Spleen (tissue), 13 donors: ENCODE measurements at places on chromosomes 5 and 9. TPM values are rescaled to one million over a fixed set of nuclear protein-coding genes. Genes with fewer than 3 reads are reported as not detected.

BTNL3 gene
- total RNA-seq, result 2.0 TPM

- H3K4me1 ChIP-seq, result no peaks in the 10 kb centered on the region
- DNase-seq, result no peak
- H3K27me3 ChIP-seq, result no peaks in the 10 kb centered on the region
- peaks cover 32% of the 10 kb centered on the region for H3K36me3 ChIP-seq
- no peak overlapping the region for H3K27ac ChIP-seq
Observed at GRCh38 chr5:88743231-88743834, 139.7 kb downstream of the MEF2C start.

GRCh38 chr5:164941132-164941531, 1435.7 kb downstream of the MAT2B start:
- no peaks in the 10 kb centered on the region for H3K27me3 ChIP-seq
- no peak overlapping the region for H3K27ac ChIP-seq
- H3K4me1 ChIP-seq, result no peaks in the 10 kb centered on the region
- H3K4me3 ChIP-seq, result no peak overlapping the region
- DNase-seq, result no peak

DNA sequence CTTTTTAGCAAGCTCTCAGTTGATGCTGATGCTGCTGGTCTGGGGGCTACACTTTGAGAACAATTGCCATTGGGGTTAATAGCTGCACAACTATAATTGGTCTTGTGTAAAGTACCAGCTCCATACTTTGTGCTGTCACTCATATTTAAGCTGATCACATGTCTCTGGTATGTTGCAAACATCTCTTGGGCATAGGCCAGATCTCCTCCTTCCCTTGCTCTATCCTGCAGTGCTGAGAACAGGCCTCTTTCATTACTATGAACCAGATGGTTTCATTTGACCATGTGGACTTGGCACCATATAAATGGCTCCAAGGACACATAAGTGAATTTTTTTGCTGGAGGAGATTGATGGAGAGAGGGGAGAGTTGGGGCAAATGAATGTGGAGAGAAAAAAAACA, 48.4 kb downstream of the DMRT2 start:
- H3K4me1 ChIP-seq, result no peaks in the 10 kb centered on the region
- no peak overlapping the region for H3K4me3 ChIP-seq
- peaks cover 5% of the 10 kb centered on the region for H3K27me3 ChIP-seq
- no peak overlapping the region for H3K27ac ChIP-seq
- DNase-seq, result no peak

GRCh38 chr9:123111427-123112014, 78.1 kb downstream of the GPR21 start:
- H3K27me3 ChIP-seq, result no peaks in the 10 kb centered on the region
- peaks cover 9% of the 10 kb centered on the region for H3K36me3 ChIP-seq
- DNase-seq, result no peak

DNA sequence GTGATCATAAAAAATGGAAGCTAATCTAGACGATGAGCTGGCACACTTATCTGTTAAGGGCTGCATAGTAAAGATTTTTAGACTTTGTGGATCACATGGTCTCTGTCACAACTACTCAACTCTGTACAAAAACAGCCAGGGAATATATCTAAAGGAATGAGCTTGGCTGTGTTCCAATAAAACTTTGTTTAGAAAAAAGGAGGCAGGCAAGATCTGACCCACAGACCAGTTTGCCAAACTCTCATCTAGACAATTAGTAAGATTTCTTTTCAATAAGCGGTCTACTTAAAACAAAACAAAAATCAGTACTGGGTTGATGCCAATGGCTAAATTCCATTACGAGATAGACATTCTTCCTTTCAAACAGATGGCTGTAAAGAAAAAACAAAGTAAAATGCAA, 53.0 kb upstream of the RETREG1 start:
- H3K27me3 ChIP-seq, result no peaks in the 10 kb centered on the region
- H3K4me1 ChIP-seq, result no peaks in the 10 kb centered on the region
- no peak for DNase-seq

- no peaks in the 10 kb centered on the region for H3K27me3 ChIP-seq
- no peak overlapping the region for H3K27ac ChIP-seq
- peaks cover 4% of the 10 kb centered on the region for H3K4me1 ChIP-seq
- DNase-seq, result no peak
- H3K36me3 ChIP-seq, result no peaks in the 10 kb centered on the region
Observed at GRCh38 chr5:168219515-168220410, 71.7 kb upstream of the WWC1 start.

DNA sequence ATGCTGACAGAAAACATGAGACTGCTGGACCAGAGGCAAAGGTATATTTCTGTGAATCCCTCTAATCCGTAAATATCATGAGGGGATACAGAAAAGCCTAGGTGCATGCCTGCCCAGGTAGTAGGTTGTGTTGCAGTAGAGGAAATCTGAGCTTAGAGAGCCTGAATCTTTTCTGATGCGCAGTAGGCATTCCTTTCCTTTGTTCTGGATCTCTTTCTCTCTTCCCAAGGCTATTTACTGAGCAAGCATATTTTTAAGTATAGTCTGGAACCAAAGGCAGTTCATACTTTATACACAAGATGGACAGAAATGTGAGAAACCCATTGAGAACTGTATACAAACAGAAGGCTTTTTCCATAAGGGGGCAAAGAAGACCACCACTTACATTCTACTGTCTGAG, 359.3 kb downstream of the TMEM161B start:
- H3K36me3 ChIP-seq, result no peaks in the 10 kb centered on the region
- no peaks in the 10 kb centered on the region for H3K4me1 ChIP-seq
- no peak overlapping the region for H3K27ac ChIP-seq
- no peaks in the 10 kb centered on the region for H3K27me3 ChIP-seq

- H3K27me3 ChIP-seq, result no peaks in the 10 kb centered on the region
- H3K36me3 ChIP-seq, result no peaks in the 10 kb centered on the region
- H3K27ac ChIP-seq, result no peak overlapping the region
- H3K4me1 ChIP-seq, result no peaks in the 10 kb centered on the region
Observed at GRCh38 chr9:105683688-105684275, 10.6 kb upstream of the TMEM38B start.

PCDHGA12 gene
- total RNA-seq, result 4.3 TPM

CCNJL gene
- 19.3 TPM for total RNA-seq

CDKN2B gene
- 6.9 TPM for total RNA-seq

- no peak overlapping the region for H3K4me3 ChIP-seq
- no peaks in the 10 kb centered on the region for H3K36me3 ChIP-seq
- no peaks in the 10 kb centered on the region for H3K4me1 ChIP-seq
- no peaks in the 10 kb centered on the region for H3K27me3 ChIP-seq
- no peak for DNase-seq
Observed at GRCh38 chr9:95696701-95697100, 178.8 kb upstream of the ERCC6L2 start.

GRCh38 chr5:95148453-95148852, 136.4 kb downstream of the MCTP1 start:
- no peak for DNase-seq
- H3K4me3 ChIP-seq, result no peak overlapping the region
- no peak overlapping the region for H3K27ac ChIP-seq

FBXW5 gene
- 97.6 TPM for total RNA-seq

- H3K4me1 ChIP-seq, result no peaks in the 10 kb centered on the region
- no peak overlapping the region for H3K4me3 ChIP-seq
- DNase-seq, result no peak
- no peak overlapping the region for H3K27ac ChIP-seq
- H3K27me3 ChIP-seq, result no peaks in the 10 kb centered on the region
- no peaks in the 10 kb centered on the region for H3K36me3 ChIP-seq
Observed at GRCh38 chr5:93336330-93337110, 244.5 kb downstream of the NR2F1-AS1 start.

SOWAHA gene
- not detected for total RNA-seq

GRCh38 chr9:97740848-97741821, 44.0 kb upstream of the XPA start:
- no peaks in the 10 kb centered on the region for H3K36me3 ChIP-seq
- no peak overlapping the region for H3K27ac ChIP-seq
- peaks cover 85% of the 10 kb centered on the region for H3K27me3 ChIP-seq
- DNase-seq, result no peak
- peak overlapping the region; percentile 31 for H3K4me3 ChIP-seq
- peaks cover 11% of the 10 kb centered on the region for H3K4me1 ChIP-seq

ALDH1A1 gene
- 109 TPM for total RNA-seq
